Progenitor cell of endocrine pancreas (in vitro differentiated cells): ENCODE measurements at places on chromosomes 1 and 21. TPM values are rescaled to one million over a fixed set of nuclear protein-coding genes. Genes with fewer than 3 reads are reported as not detected.

TRIM63 gene
- not detected in 2 replicates for total RNA-seq

FAM72C gene
- 0.62 and 2.0 TPM in 2 replicates for total RNA-seq

IL12RB2 gene
- not detected in 2 replicates for total RNA-seq

FMN2 gene
- total RNA-seq, result 2.3 and 3.2 TPM in 2 replicates

NVL gene
- 49.8 and 52.5 TPM in 2 replicates for total RNA-seq

PRKAA2 gene
- 8.6 and 8.9 TPM in 2 replicates for total RNA-seq

PARS2 gene
- total RNA-seq, result 9.1 and 11.0 TPM in 2 replicates

SLC45A1 gene
- 0.60 and 0.86 TPM in 2 replicates for total RNA-seq

IRF2BP2 gene
- total RNA-seq, result 193 and 214 TPM in 2 replicates

KCNE1 gene
- 0.31 and 0.53 TPM in 2 replicates for total RNA-seq

PER3 gene
- total RNA-seq, result 2.6 and 2.9 TPM in 2 replicates

DNA sequence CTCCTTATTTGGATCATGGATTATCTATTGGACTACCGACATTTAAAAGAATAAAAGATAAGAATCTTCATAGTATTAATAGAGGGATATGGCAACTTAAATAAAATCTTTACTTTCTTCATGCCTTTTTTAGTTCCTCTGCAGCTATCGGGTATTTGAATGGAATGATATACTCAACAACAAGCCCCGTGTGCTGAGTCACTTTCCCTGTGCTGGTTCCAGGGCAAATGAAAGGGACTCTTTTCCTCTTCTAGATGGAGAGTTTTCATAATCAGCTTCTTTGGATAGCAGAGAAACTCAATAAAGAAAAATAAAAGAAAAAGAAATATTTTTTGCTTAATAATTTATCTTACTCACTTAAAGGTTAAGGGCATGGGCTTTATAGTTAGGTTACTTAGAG, 213.7 kb downstream of the LRRC40 start:
- no peaks in the 10 kb centered on the region for H3K36me3 ChIP-seq
- no peak overlapping the region for H3K27ac ChIP-seq
- no peak for DNase-seq
- no peaks in the 10 kb centered on the region for H3K4me1 ChIP-seq
- no peak overlapping the region for H3K4me3 ChIP-seq
- no peaks in the 10 kb centered on the region for H3K27me3 ChIP-seq

DNA sequence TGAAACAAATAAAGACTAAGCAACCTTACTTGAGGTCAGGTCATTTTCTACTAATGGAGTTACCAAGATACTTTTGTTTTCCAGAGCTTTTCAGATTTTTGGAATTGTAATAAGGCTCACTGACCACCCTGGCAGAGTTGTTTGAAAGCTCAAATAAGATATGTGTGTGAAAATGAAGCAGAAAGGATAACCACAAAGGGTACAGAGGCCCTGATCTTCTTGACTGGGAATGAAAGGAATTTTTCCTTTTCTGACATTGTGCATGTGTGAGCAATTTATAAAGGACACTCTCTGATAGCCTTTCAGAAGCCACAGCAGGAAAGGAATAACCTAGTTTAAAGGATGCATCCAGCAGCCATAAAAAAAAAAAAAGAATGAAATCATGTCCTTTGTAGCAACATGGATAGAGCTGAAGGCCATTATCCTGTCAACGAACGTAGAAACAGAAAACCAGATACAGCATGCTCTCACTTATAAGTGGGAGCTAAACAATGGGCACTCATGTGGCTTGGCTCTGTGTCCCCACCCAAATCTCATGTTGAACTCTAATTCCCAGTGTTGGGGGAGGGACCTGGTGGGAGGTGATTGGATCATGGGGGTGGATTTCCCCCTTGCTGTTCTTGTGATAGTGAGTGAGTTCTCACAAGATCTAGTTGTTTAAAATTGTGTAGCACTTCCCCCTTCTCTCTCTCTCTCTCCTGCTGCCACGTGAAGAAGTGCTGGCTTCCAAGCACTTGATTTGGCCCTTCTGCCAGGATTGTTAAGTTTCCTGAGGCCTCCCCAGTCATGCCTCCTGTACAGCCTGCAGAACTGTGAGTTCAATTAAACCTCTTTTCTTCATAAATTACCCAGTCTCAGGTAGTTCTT, 3.1 kb upstream of the SRP9 start:
- H3K27ac ChIP-seq, result no peak overlapping the region
- H3K36me3 ChIP-seq, result peaks cover 2% of the 10 kb centered on the region
- H3K4me1 ChIP-seq, result peaks cover 27% of the 10 kb centered on the region
- H3K27me3 ChIP-seq, result no peaks in the 10 kb centered on the region

GRCh38 chr21:27250366-27250765, 283.5 kb upstream of the ADAMTS5 start:
- DNase-seq, result no peak
- no peak overlapping the region for H3K4me3 ChIP-seq
- H3K4me1 ChIP-seq, result no peaks in the 10 kb centered on the region
- H3K27me3 ChIP-seq, result no peaks in the 10 kb centered on the region

- H3K27me3 ChIP-seq, result no peaks in the 10 kb centered on the region
- H3K27ac ChIP-seq, result no peak overlapping the region
- H3K4me1 ChIP-seq, result peaks cover 3% of the 10 kb centered on the region
- no peak overlapping the region for H3K4me3 ChIP-seq
Measured at GRCh38 chr1:155013632-155014031, 11.0 kb downstream of the ZBTB7B start.

DNA sequence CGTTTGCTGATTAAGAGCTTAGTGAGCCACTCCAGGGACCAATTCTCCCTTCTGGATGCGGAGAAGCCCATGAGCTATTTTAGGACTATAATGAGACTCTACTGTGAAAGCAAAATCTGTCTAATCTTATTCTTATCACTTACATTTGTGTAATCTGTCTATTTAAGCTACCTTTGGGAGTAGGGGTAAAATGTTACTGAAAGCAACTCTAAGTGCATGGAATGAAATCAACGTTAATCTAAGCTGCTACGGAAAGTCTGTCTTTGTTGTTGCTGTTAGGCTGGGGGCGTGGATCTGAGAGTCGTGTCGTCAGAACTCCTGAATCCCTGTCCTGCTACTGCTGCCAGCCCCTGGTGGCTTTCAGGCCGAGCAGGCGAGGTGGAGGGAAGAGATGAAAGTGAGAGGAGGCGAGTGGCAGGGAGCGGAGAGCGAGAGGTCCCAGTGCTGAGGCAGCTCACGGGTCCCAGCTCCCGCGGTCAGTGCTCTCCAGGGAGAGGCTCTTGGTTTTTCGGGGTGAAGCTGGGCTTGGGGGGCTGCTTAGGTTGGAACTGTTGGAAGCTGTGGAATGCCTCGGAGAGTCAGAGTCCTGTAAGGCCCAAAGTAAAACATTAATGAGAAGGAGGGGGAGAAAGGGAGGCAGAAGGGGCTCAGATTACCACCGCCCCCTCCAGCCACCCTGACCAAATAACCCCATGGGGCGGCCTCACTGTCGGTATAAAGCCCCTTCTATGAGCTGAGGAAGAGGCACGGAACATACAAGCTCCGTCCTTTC, 53.9 kb downstream of the COQ8A start:
- peaks cover 14% of the 10 kb centered on the region for H3K36me3 ChIP-seq
- H3K27me3 ChIP-seq, result no peaks in the 10 kb centered on the region
- peak overlapping the region; percentile 64 for H3K4me3 ChIP-seq
- H3K4me1 ChIP-seq, result peaks cover 53% of the 10 kb centered on the region
- H3K27ac ChIP-seq, result peak overlapping the region; percentile 97
- no peak for DNase-seq

DNA sequence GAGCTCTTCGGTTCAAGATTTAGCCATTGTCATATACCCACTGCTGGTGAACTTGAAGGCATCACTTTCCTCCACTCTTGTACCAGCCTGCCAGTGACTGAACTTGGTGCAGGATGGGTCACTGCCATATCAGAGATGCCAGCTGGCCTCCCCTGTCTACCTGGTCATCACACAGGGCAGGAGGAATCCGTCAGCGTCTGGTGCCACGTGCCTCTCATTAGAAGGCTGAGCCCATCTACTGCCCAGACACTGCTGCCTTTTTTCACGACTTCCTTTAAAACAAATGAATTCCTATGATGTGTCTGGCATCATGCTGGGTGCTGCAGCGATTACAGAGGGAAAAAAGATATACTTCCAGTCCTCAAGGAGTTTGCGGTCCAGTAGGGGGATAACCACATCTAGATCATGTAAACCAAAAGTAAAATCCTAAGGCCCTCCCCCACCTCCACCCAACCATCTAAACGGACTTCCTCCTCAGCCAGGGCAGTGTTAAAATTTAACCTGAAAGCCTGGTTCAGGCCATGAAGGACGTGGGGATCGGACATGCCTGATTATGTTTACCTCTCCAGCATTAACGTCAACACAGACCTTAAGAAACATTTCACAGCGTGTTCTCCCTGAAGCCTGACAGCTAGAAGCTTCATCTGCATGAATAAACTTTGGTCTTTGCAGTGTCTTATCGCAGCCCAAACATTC, 29.2 kb upstream of the PDE9A start:
- H3K27me3 ChIP-seq, result peaks cover 7% of the 10 kb centered on the region
- no peaks in the 10 kb centered on the region for H3K36me3 ChIP-seq
- DNase-seq, result no peak
- peak overlapping the region; percentile 26 for H3K27ac ChIP-seq
- peak overlapping the region; percentile 44 for H3K4me3 ChIP-seq

DNA sequence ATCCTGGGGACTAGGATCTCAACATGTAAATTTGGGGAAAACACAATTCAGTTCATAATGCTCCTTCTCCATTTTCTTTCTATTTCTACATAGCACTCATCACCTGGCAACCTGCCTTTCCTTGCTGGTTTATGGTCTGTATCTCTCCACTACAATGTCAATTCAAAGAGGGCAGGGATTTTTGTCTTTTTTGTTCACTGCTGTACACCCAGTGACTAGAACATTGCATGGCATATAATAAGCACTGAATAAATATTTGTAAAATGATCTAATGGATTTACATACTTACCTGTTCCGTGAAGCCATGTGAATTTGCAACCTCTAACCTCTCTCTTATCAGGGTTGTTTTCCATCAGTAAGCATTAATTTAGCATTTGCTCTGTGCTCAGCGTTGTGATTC, 27.4 kb upstream of the TBX15 start:
- peaks cover 7% of the 10 kb centered on the region for H3K36me3 ChIP-seq
- DNase-seq, result no peak
- H3K27me3 ChIP-seq, result peaks cover 38% of the 10 kb centered on the region
- no peaks in the 10 kb centered on the region for H3K4me1 ChIP-seq
- no peak overlapping the region for H3K4me3 ChIP-seq

- H3K4me1 ChIP-seq, result peaks cover 2% of the 10 kb centered on the region
- H3K4me3 ChIP-seq, result no peak overlapping the region
- no peak overlapping the region for H3K27ac ChIP-seq
- peaks cover 8% of the 10 kb centered on the region for H3K27me3 ChIP-seq
Measured at GRCh38 chr21:36471254-36471723, 8.6 kb downstream of the CLDN14 start.

- H3K4me3 ChIP-seq, result no peak overlapping the region
- H3K27ac ChIP-seq, result no peak overlapping the region
- no peaks in the 10 kb centered on the region for H3K36me3 ChIP-seq
- peaks cover 10% of the 10 kb centered on the region for H3K27me3 ChIP-seq
- peaks cover 4% of the 10 kb centered on the region for H3K4me1 ChIP-seq
Measured at GRCh38 chr1:183323849-183324683, 94.1 kb downstream of the NMNAT2 start.

- no peak overlapping the region for H3K4me3 ChIP-seq
- H3K27me3 ChIP-seq, result peaks cover 3% of the 10 kb centered on the region
- H3K36me3 ChIP-seq, result no peaks in the 10 kb centered on the region
- peak; percentile 48 for DNase-seq
Measured at GRCh38 chr1:241323514-241324195, 33.4 kb downstream of the RGS7 start.

- H3K4me1 ChIP-seq, result peaks cover 7% of the 10 kb centered on the region
- DNase-seq, result no peak
- H3K27ac ChIP-seq, result no peak overlapping the region
- H3K27me3 ChIP-seq, result peaks cover 4% of the 10 kb centered on the region
Measured at GRCh38 chr1:109919303-109919702, 8.7 kb downstream of the CSF1 start.

- peaks cover 8% of the 10 kb centered on the region for H3K27me3 ChIP-seq
- H3K36me3 ChIP-seq, result no peaks in the 10 kb centered on the region
- peaks cover 26% of the 10 kb centered on the region for H3K4me1 ChIP-seq
- no peak for DNase-seq
- no peak overlapping the region for H3K4me3 ChIP-seq
Measured at GRCh38 chr1:215635827-215636226, 68.7 kb downstream of the KCTD3 start.

GRCh38 chr1:12406211-12407021, 176.6 kb downstream of the VPS13D start:
- peaks cover 15% of the 10 kb centered on the region for H3K27me3 ChIP-seq
- H3K4me3 ChIP-seq, result no peak overlapping the region
- H3K27ac ChIP-seq, result peak overlapping the region; percentile 39
- H3K36me3 ChIP-seq, result peaks cover 37% of the 10 kb centered on the region
- H3K4me1 ChIP-seq, result peaks cover 52% of the 10 kb centered on the region

DNA sequence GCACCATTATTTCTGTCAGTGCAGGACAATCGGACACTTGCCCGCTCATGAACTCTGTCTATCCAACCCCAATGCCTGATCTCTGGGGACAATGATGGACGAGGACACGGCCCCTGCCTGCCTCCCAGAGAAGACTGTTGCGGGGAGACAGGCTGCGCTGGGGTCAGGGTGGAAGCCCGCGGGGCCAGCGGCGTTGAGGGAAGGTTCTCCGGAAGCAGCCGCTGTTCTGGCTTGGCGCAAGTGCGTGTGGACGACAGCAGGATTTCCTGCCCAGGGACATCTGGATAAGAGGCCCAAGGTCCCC, 18.8 kb downstream of the RHBG start:
- no peak overlapping the region for H3K27ac ChIP-seq
- H3K27me3 ChIP-seq, result peaks cover 70% of the 10 kb centered on the region
- DNase-seq, result no peak
- H3K4me3 ChIP-seq, result peak overlapping the region; percentile 57
- H3K36me3 ChIP-seq, result no peaks in the 10 kb centered on the region

GRCh38 chr1:117026361-117026760, 24.8 kb downstream of the CD101 start:
- H3K4me3 ChIP-seq, result no peak overlapping the region
- DNase-seq, result no peak
- no peaks in the 10 kb centered on the region for H3K4me1 ChIP-seq

DNA sequence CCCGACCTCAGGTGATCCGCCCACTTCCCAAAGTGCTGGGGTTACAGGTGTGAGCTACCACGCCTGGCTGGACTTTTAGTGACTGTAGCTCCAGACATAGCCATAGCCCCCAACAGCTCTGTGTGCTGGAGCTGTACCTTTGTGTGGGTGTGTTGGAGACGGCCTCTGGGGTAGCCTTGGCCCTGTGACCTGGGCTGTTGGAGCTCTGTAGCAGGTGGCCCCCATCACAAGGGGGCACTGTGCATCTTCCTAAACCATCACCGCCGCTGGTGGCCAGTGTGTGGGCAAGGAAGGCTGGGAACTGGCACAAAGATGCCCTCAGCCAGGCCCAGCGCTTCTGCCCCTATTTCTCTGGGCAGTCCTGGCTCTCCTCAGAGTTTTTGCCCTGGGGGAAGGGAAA, 38.4 kb upstream of the FOXO6 start:
- no peaks in the 10 kb centered on the region for H3K4me1 ChIP-seq
- no peak overlapping the region for H3K4me3 ChIP-seq
- H3K27ac ChIP-seq, result no peak overlapping the region
- H3K36me3 ChIP-seq, result no peaks in the 10 kb centered on the region
